Left ventricle myocardium superior (tissue), 1 donor: ENCODE measurements at places on chromosomes 3 and 15. TPM values are rescaled to one million over a fixed set of nuclear protein-coding genes. Genes with fewer than 3 reads are reported as not detected.

The CLDN18 gene
- not detected for total RNA-seq

The CERS3 gene
- total RNA-seq, result not detected

The COL8A1 gene
- total RNA-seq, result 12.0 TPM

The CCR8 gene
- total RNA-seq, result not detected

The CD200 gene
- 1.3 TPM for total RNA-seq

The SAMMSON gene
- total RNA-seq, result not detected

The NLGN1 gene
- 10.5 TPM for total RNA-seq

The GOLGA8T gene
- total RNA-seq, result 0.27 TPM

The GOLGA6C gene
- not detected for total RNA-seq

The ZNF80 gene
- not detected for total RNA-seq

The RPL39L gene
- total RNA-seq, result 4.1 TPM

The CA12 gene
- 0.74 TPM for total RNA-seq

The ALS2CL gene
- 33.1 TPM for total RNA-seq

The MEGF11 gene
- not detected for total RNA-seq

The COL6A6 gene
- 1.6 TPM for total RNA-seq

The CELF6 gene
- total RNA-seq, result 1.5 TPM

- no peak for DNase-seq
These were observed 25.0 kb downstream of the CD86 start for GRCh38 chr3:122080207-122080587.

DNA sequence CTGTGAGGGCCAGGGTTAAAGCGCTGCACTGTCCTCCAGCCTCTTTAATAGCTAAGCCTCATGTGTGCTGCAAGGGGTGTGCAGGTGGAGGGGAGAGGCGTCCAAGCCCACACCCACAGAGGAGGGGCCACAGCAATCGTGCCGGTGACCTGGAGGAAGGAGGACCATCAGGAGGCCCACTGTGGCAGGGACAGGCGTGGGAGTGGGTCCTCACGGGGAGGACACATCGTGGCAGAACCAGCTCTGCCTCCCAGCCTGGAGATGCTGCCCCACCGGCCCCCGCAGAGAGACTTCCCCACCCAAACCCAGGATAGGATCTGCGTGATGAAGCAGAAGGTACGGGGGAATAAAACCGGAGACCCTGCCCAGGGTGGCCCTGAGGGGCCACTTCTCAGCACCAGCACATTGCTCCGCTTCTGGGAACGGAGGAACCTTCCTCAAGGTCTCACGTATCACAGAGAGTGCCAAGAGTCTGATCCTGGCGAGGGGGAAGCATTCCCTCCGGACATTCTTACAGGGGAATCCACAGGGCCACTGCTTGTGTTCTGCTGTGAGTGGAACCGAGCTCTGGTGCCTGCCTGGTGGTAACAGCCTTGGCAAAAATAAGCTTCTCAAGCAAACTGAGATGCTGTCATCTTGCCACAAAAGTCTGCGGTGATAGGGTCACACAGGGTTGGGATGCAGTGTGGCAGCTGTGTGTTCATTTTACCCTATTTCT lies 199.8 kb downstream of the XXYLT1 start:
- peak; percentile 21 for DNase-seq

DNA sequence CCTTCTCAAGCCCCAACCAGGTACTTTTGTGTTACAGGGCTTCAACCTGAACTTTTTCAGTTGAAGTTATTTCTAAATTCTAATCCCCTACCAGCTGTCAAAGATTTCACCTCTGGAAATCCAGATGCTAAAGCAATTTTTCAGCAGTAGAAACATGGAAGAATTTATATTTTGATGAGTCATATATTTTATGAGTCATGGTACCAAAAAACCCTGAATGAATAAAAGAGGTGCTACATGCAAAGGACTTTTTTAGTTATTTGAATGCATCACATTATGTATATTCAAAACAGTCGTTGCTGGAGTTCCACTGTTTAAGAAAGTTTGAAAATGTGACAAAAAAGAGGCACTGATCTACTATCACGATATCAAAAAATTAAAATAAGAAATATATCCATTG lies 96.0 kb upstream of the ZNF385D start:
- no peak for DNase-seq

GRCh38 chr3:58588030-58588614 lies 10.9 kb upstream of the FAM107A start:
- no peak for DNase-seq

GRCh38 chr15:45448066-45448915 lies 69.9 kb upstream of the GATM start:
- no peak for DNase-seq

DNA sequence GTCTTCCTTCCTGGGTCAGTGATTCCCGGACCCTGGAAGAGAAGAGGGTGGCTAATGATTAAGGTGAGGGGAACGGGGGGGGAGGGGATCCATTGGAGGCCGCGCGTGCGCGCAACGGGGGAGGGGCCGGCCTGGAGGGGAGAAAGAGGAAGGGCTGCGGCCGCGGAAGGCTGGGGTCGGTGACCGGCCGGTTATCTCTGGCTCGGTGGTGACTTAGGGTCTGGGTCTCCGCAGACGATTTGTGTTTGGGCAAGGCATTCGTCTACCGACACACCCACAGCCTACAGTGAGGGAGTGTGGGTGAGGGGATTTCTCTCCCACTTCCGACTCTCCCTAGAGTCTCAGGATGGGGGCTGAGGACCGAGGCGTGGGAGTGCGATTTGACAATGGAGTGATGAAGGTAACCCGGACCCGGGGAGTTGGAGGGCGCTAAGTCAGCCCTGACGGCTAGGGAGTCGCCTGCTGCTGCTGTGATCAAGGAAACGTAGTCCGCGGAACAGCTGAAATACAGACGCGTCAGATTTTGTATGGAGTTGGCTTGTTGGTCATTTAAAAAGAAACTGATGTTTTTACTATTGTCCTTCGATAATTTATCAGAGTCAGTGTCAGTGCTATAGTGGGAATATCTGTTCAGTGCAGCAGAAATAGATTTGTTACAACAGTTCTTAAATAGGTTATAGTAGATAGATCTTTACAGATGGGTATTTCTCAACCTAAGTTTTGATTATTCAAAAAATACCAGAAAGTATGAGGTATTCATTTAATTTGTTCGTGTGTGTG lies 733 bp downstream of the RNF111 start:
- DNase-seq, result peak; percentile 85

GRCh38 chr3:188631291-188632010 lies 477.5 kb downstream of the LPP start:
- DNase-seq, result no peak

DNA sequence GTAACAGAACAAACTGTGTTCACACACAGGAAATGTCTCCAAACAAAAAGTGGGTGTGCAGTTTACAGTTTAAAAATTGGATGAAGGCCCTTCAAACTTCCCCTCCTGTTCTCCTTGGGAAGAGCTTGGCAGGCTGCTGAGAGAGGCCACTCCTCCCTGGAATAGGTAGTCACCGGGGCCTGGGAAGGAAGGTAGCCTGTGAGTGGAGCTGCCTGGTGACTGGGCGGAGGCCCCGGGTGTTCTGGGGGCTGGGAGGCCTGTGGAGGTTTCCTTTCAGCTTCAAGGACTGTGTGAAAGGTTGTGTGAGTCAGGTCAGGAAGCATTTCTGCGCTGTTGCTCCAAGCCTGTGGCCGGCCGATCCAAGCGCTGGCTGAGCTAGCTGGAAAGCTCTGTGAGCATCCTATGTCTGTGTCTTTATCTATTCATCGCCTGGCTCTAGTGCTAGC lies 14.1 kb downstream of the SLCO3A1 start:
- peak; percentile 73 for DNase-seq

- DNase-seq, result peak; percentile 51
These were observed 9.2 kb downstream of the CTXND1 start for GRCh38 chr15:80242802-80243201.

DNA sequence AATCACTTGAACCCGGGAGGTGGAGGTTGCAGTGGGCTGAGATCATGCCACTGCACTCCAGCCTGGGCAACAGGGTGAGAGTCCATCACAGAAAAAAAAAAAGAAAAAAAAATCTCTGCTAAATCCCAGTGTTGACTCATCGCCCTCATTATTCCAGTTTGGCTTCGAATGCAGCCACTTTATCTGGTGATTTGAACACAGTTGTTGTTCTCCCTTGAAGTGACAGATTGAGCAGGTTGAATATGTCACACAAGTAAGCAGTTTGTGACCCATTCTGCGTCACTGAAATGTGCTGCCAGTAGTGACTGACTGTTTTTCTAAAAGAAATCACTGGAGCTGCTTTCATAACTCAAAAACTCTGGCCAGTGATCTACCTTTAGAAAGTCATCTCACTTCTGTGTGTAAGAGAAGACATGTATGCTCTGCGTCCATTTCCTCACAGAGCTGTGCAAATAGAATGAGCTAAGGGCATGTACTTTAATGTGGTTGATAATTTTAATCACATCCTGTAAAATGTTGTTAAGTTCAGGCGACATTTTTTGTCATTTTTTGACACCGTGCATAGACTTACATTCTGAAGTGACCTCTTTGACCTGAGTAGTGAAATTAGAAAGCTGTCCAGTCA lies 12.5 kb downstream of the DOCK3 start:
- no peak for DNase-seq

GRCh38 chr3:152308475-152308844 lies 39.7 kb downstream of the MBNL1 start:
- DNase-seq, result no peak

DNA sequence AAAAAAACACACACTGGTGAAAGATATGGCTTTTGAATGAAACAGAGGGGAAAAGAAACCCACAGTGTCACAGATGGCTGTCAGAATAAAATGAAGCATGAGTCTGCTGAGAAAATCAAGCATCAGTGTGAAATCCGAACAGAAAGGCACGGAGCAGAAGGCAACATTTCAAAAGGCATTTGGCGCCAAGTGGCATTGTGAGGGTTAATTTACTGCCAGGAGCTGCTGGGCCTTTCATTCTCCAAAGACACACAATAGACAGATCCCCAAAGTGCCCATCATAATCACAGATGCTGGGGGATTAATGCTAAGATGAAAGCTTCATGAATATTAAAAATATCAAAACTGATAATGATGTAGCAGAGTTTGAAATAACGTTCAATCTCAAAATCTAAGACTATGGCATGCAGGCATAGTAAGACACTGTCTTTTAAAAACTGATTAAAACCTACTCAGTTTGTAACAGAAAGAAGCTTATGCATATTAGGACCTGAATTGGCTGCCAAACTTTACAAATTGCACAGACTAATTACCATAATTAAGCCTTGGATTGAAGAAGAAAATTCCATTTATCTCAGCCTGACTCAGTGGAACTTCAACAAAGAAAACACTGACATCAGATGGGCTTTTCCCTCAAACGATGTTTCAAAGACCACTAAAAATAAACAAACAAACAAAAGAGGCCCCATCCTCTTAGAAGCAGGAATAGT lies 589.2 kb downstream of the ROBO1 start:
- DNase-seq, result no peak

GRCh38 chr3:102195198-102195948 lies 239.4 kb upstream of the ZPLD1 start:
- DNase-seq, result no peak

GRCh38 chr15:39347453-39347852 lies 233.4 kb upstream of the THBS1 start:
- no peak for DNase-seq
